ENCODE measurements at places on chromosomes 11 and 22. TPM values are rescaled to one million over a fixed set of nuclear protein-coding genes. Genes with fewer than 3 reads are reported as not detected.
A peak's percentile ranks its signal among the peaks of the same experiment; 100 is the strongest.

GRCh38 chr22:20610243-20610686, 102.9 kb downstream of the MED15 start:
- no peak overlapping the region for H3K4me3 ChIP-seq
- no peak overlapping the region for H3K27ac ChIP-seq
- no peak for DNase-seq
- no peaks in the 10 kb centered on the region for H3K4me1 ChIP-seq
- no peaks in the 10 kb centered on the region for H3K36me3 ChIP-seq

DNA sequence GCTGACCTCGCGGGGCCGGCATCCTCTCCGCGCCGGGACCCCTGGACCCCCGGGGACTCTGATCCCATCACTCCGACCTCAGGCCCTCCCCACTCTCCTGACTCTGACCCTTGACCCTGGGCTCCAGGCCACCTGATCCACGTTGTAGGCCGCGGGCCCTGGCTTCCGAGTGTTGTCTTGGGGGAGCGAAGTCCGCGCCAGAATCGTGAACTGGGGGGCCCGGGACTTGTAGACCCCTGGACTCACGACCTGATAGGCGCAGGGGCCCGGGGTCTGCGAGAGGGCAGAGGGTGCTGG, 716 bp upstream of the TYMP start:
- H3K4me3 ChIP-seq = peak overlapping the region; percentile 68
- no peaks in the 10 kb centered on the region for H3K27me3 ChIP-seq
- H3K36me3 ChIP-seq = no peaks in the 10 kb centered on the region
- DNase-seq = no peak
- peak overlapping the region; percentile 98 for H3K27ac ChIP-seq
- peaks cover 4% of the 10 kb centered on the region for H3K4me1 ChIP-seq

The ANO5 gene
- 4.2 TPM for total RNA-seq

The AHNAK gene
- total RNA-seq = 636 TPM

The MYRF gene
- 6.9 TPM for total RNA-seq

The TOB2 gene
- total RNA-seq = 61.9 TPM

GRCh38 chr22:48873191-48873520, 954.5 kb downstream of the BRD1 start:
- H3K4me3 ChIP-seq = no peak overlapping the region
- no peaks in the 10 kb centered on the region for H3K4me1 ChIP-seq
- no peaks in the 10 kb centered on the region for H3K36me3 ChIP-seq
- DNase-seq = no peak
- peaks cover 32% of the 10 kb centered on the region for H3K27me3 ChIP-seq

The GRIK4 gene
- total RNA-seq = 0.29 TPM

DNA sequence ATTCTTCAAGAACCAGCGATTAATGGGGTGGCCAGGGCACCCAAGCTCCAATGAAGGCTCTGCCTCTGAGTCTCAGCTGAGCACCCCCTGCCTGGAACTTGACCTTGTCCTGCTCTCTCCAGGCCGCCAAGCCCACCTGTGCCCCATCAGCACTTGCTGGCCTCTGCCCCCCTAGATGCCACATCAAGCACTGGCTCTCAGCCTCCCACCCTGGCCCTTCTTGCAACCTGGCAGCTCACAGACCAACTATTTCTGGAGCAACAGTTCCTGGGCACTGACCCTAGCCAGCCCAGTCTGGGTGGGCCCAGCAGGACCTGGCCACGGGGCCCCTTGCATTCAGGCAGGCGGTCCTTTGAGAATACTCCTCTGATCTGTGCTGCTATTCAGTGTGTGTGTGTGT, 98.8 kb upstream of the PITPNB start:
- peak; percentile 38 for DNase-seq
- no peak overlapping the region for H3K27ac ChIP-seq
- H3K27me3 ChIP-seq = no peaks in the 10 kb centered on the region
- H3K4me1 ChIP-seq = no peaks in the 10 kb centered on the region
- no peaks in the 10 kb centered on the region for H3K36me3 ChIP-seq

The ZNF195 gene
- 16.5 TPM for total RNA-seq

GRCh38 chr11:126598344-126599216, 243.1 kb downstream of the ST3GAL4 start:
- no peaks in the 10 kb centered on the region for H3K4me1 ChIP-seq
- no peaks in the 10 kb centered on the region for H3K27me3 ChIP-seq
- no peak for DNase-seq
- no peak overlapping the region for H3K4me3 ChIP-seq
- no peaks in the 10 kb centered on the region for H3K36me3 ChIP-seq
- H3K27ac ChIP-seq = no peak overlapping the region

The C11orf91 gene
- total RNA-seq = not detected

The ACR gene
- 0.44 TPM for total RNA-seq

- H3K27ac ChIP-seq = no peak overlapping the region
- no peaks in the 10 kb centered on the region for H3K27me3 ChIP-seq
- no peak overlapping the region for H3K4me3 ChIP-seq
- H3K4me1 ChIP-seq = no peaks in the 10 kb centered on the region
- H3K36me3 ChIP-seq = peaks cover 7% of the 10 kb centered on the region
These were observed 59.6 kb downstream of the MAPK1 start for GRCh38 chr22:21807544-21808529.

DNA sequence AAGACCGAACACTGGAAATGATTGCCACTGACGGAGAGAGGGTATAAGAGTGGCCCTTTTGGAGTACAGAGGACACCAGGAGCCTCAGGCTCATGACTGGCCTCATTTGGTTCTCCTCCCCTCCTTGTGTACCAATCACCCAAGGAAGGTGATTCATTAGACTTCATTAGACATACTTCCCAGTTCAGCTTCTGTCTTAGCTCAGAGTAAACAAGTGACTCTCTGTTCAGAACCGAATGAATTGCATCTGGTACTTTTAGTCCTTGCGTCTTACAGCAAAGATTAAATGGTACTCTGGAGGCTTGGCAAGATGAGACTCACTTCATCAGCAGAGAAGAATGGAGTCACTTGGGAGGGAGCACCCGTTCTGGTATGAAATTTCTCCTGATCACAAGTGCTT, 75.2 kb downstream of the ZNRF3 start:
- H3K27me3 ChIP-seq = no peaks in the 10 kb centered on the region
- DNase-seq = no peak
- no peak overlapping the region for H3K4me3 ChIP-seq
- no peaks in the 10 kb centered on the region for H3K4me1 ChIP-seq
- H3K36me3 ChIP-seq = no peaks in the 10 kb centered on the region
- no peak overlapping the region for H3K27ac ChIP-seq

DNA sequence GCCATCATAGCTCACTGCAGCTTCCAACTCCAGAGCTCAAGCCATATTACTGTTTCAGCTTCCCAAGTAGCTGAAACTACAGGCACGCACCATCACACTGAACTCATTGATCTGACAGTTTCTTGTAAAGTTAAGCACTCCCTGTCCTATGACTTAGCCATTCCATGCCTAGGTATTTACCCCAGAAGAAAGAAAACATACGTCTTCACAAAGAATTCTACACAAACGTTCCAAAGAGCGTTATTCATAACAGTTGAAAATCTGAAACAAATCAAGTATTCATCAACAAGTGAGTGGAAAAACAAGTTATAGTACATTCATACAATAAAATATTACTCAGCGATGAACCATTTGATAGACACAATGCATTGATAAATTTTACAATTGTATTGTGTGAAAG, 7.8 kb upstream of the NLRP10 start:
- no peak overlapping the region for H3K4me3 ChIP-seq
- H3K36me3 ChIP-seq = no peaks in the 10 kb centered on the region

- no peaks in the 10 kb centered on the region for H3K36me3 ChIP-seq
- H3K27me3 ChIP-seq = no peaks in the 10 kb centered on the region
- no peak for DNase-seq
These were observed 10.4 kb downstream of the SPATA19 start for GRCh38 chr11:133834682-133835592.

The SDHD gene
- total RNA-seq = 108 TPM

GRCh38 chr11:100890789-100891188, 203.7 kb downstream of the ARHGAP42 start:
- no peak for DNase-seq
- no peak overlapping the region for H3K4me3 ChIP-seq
- H3K27me3 ChIP-seq = no peaks in the 10 kb centered on the region

The PSMD13 gene
- total RNA-seq = 114 TPM

The RIBC2 gene
- total RNA-seq = 0.48 TPM

The CBLIF gene
- total RNA-seq = not detected

DNA sequence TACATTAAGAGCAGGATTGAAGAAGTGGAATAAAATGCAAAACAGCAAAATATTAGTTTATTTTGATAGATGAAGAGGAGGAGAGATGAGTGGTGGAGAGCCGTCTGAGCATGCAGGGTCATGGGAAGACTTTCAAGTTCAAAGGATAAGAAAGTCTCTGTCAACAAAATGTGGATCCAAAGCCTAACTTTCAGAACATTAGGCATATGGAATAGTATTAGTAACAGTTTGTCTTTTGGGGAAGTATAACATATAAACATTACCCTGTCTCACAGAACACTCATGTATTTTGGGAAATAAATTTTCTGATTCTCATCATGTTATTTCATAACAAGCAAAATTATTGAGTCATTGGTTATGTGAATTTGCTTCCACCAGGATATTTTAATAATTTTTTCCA, 104.3 kb upstream of the CEP126 start:
- H3K27ac ChIP-seq = no peak overlapping the region
- no peaks in the 10 kb centered on the region for H3K4me1 ChIP-seq
- H3K36me3 ChIP-seq = no peaks in the 10 kb centered on the region
- H3K4me3 ChIP-seq = no peak overlapping the region

DNA sequence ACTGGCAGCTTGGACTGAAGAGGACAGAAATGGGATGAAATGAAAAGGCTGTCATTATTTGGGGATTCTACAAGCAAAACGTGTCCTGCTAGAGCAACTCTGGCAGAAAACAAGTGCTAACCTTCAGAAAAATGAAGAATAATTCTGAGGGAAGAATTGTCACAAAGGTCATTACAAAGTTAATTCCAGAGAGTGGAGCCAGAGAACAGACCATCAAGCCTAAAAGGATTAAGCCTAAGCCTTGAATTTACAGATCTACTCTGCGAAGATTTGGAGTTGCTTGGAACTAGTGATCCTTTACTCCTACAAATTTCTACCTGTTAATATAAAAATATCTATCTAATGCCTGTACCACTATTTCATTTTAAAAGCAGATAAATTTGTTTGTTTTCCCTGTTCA, 1077.3 kb upstream of the CNTN5 start:
- no peak for DNase-seq
- no peak overlapping the region for H3K27ac ChIP-seq
- H3K36me3 ChIP-seq = no peaks in the 10 kb centered on the region
- no peaks in the 10 kb centered on the region for H3K4me1 ChIP-seq

DNA sequence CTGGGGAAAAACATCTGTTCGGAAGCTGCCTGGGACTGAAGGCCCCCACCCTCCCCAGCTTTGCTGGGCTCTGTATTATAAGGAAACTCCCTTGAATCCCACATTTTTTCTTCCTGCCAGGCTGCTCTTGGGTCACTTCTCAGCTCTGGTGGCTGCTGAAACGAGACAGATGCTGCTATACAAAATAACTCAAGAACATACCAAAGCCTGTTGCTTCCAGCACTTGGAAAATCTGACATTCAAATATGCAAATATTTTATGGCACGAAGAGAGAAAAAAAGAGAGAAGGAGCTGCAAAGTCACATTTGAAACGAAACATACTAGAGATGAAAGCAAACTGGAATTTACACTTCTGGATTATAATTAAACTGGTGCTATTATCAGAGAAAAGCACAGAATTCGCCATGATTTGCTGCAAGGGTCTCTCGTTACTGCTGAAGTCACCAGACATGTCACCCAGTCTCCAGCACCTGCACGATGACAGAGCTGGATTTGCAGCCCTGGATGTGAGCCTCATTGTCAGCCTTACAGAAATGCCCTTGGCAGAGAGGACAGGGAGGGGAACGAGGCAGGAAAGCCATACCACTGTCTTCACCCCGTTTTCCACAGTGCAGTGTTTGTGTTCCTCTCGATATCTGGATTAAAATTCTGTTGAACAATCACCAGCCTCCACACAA, 47.9 kb upstream of the IGSF9B start:
- H3K4me1 ChIP-seq = no peaks in the 10 kb centered on the region
- no peaks in the 10 kb centered on the region for H3K36me3 ChIP-seq
- no peak overlapping the region for H3K27ac ChIP-seq
- DNase-seq = no peak

DNA sequence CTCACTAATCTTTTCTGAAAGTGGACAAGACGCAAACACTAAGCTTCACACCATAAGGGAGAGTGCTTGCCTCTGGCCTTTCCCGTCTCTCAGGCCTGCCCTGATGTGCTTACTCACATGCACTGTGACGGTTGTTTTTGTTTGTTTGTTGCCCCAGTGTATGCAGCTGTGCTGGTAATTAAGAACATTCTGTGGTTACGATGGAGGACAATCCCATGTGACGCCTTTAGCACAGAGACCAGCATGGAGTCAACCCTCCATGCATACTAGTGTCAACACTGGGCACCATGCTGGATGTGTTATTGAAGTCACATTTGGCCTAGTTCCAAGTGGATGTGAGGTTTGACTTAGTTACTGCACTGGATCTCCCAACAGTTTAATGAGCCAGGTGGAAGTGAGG, 27.8 kb upstream of the CDON start:
- no peaks in the 10 kb centered on the region for H3K36me3 ChIP-seq
- H3K27ac ChIP-seq = no peak overlapping the region
- no peaks in the 10 kb centered on the region for H3K27me3 ChIP-seq
- H3K4me1 ChIP-seq = no peaks in the 10 kb centered on the region
- H3K4me3 ChIP-seq = no peak overlapping the region

DNA sequence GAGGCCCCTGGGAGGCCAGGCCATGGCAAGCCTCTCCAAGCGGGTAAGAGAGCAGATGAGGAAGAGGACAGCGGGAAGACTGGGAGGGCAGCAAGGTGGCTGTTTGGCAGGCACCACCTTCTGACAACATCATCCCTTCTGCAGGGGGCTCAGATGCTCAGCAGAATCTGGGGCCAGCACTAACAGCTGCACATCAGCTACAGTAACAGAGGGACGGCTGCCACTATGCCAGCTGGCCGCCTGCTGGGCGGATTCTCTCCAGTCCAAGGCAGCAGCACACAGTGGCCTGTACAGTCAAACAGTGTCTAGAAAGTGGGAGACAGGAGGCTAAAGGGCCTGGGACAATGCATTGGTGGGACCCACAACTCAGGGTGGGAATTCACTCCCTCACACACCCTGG, 10.7 kb upstream of the TXN2 start:
- no peaks in the 10 kb centered on the region for H3K36me3 ChIP-seq
- H3K4me1 ChIP-seq = no peaks in the 10 kb centered on the region
- no peak overlapping the region for H3K27ac ChIP-seq
- DNase-seq = no peak
- H3K27me3 ChIP-seq = no peaks in the 10 kb centered on the region
- H3K4me3 ChIP-seq = no peak overlapping the region

DNA sequence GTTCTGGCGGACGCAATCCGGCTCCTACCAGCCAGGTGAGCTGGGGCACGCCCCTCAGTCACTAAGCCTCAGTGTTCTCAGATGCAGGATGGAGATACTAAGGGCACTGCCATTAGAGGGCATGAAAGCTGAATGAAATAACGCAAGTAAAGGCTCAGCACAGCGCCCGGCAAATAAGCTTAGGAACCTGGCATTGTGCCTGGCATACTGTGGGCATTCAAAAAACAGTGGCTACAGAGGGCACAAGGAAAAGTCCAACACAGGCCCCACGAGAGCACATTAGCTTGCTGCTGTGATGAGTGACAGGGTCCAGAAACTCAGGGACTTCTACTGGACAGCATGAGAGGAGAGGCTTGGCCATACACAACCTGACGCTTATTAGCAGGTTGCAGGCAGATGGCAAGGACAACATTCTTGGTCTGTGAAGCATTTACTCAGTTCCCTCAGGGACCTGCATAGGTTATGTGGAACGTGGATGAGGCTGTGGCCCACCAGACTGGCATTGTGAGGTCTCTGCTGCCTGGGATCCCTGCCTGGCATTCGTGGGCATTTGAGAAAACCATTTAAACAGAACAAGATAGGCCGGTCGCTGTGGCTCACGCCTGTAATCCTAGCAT, 12.2 kb downstream of the TXN2 start:
- H3K4me1 ChIP-seq = peaks cover 38% of the 10 kb centered on the region
- H3K27ac ChIP-seq = peak overlapping the region; percentile 80
- H3K27me3 ChIP-seq = no peaks in the 10 kb centered on the region
- DNase-seq = no peak
- no peaks in the 10 kb centered on the region for H3K36me3 ChIP-seq
- no peak overlapping the region for H3K4me3 ChIP-seq
